NCI-H2081 treated with DMSO at 0.1 percent for 48 hours (cell line): ENCODE measurements at places on chromosomes 5 and 9.

DNA sequence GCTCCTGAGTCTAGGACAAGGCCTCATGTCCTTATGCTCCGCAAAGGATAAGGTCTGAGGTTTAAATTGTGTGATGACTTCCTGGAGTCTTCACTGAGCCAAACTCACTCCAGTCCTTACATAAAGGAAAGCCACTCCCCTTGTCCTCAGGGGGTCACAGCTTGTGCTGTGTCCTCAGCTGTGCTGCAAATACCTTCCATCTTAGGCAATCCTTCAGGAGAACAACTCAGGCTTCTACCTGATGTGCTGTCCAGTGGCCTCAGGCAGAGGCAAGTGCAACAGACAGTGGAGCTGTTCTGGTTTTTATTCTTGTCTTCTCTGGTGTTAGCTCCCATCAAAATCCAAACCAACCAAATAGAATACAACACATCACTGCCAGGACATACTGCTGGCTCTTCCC is 151.5 kb downstream of the TAF11L14 start:
- DNase-seq = no peak

- no peak for DNase-seq
Measured at GRCh38 chr5:68818057-68818695, 275.6 kb upstream of the SLC30A5 start.

DNA sequence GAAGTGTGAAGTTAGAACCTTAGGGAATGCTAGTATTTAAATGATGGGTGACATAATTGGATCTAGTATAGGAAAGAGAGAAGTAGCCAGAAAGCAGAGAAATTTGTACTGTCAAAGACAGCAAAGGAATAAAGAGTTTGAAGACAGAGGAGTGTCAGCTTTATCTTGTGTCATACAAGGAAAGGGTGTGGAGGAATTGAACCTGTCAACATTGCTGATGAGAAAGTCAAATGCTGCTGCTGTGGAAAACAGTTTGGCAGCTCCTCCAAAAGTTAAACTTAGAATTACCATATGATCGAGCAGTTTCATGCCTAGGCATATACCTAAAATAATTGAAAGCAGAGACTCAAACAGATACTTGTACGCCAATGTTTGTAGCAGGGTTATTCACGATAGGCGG is 63.7 kb downstream of the DENND4C start:
- no peak for DNase-seq

DNA sequence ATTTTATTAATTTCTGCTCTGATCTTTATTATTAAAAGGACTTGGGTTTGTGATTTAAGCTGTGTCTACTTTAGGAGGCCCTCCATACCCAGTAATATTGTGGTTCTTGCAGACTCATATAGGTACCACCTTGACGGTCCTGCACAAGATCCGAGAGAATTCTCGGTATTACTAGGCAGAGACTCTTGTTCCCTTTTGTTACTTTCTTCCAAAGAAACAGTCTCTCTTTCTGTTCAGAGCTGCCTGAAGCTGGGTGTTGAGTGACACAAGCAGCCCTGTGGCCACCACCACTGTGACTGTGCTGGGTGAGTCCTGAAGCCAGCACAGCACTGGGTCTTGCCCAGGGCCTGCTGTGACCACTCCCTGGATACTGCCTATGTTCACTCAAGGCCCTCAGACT is 666.6 kb downstream of the SEMA5A start:
- no peak for DNase-seq

DNA sequence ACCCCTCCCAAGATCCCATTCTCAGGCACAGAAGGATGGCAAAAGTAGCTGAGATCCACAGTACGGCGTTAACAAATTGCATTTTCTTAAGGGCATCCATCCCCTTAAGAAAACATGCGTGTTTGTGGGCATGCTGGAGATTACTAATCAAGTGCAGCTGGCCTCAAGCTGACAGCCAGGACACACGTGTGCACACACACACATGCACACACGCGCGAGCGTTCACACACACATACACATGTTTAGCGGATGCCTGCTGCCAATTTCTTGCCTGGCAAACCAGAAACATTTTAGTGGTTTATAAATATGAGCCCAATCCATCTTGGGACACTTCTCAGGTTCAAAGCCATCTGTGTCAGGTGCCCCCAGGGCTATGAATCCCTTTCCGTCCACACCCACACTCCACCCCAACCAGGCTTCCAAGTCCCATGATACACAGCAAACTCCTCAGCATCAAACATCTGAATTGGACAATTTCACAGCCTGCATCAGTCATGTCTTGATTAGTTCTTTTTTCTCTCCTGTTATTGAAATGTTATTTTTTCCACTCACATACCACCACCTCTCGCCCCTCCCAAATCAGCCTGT is 23.5 kb upstream of the SMIM23 start:
- DNase-seq = no peak

DNA sequence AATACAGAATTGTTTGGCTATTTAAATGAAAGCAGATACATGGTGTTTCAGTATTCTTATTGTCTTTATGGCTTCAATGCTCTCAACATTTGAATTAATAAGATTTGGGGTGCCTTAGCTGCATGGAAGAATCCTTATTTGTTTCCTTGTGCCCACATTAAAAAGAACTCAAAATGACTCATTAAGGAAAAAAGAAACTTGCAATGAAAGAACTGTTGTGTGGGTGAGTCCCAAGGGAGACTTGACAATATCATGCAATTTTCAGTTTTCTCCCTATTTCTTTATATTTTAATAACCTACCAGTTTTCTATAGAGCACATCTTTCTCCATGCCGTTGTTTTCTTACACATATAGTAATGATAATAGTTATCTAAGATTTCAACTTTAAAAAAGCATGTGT is 404.0 kb downstream of the PDE4D start:
- DNase-seq = no peak

DNA sequence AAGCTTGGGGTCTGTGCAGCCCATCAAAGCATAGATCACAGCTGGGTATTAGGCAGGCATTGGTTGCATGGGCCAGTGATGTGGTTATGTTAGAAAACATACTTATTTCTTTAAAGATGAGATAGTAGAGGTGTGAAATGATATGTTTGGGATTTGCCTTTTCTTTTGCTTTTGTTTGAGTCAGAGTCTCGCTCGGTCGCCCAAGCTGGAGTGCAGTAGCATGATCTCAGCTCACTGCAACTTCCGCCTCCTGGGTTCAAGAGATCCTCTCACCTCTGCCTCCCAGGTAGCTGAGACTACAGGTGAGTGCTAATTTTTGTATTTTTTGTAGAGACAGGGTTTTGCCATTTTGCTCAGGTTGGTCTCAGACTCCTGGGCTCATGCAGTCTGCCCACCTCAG is 84.8 kb downstream of the PDE6A start:
- no peak for DNase-seq

DNA sequence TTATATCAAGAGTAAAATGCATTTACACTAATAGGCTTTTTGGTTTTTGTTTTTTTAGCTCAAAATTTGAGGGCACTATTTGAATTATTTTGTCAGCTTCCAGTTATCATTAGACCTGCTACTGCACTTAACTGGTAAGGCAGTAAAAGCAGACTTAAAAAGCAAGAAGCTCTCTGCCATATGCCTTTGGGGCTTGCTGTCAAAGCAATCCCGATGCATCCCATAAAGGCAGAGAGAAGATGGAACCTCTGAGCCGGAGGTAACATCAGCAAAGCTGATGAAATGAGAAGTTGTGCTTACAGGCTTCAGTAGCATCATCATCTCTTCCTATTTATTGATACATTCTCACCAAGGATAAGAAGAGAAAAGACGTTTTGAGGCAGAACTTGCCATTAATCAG is 1414.3 kb upstream of the CDH6 start:
- DNase-seq = no peak

DNA sequence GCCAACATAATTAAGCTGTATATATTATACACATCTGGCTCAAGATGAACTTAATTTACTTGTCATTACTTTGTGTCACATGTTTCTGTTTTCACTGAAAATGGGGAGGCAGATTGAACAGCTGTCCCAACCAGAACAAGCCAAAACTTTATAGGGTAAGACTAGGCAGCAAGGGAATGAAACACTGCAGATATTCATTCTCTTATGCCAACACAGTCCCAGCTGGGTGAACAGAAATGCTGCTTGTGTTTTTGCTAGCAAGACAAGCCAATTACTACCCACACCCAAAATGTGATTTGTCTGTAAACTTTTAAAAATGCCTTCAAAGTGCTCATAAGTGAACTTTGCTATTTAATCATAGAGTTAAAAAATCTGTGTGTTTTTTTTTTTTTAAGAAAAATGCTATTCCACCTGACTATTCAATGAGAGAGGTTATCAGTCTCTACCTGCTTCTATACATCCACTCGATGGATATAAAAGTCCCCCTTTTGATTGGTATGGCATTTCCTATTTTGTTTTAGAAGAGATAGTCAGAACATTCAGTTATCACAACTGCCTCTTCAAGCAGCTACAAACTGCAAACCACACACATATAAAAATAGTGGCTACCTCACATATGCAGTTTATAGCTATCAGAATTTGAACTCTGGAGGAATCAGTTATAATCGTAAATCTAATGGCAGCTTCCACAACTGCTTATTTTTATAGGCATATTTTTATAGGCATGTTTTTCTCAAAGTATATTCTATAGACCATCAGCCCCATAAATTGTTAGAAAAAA is 91.9 kb upstream of the PPP1R2B start:
- DNase-seq = no peak

DNA sequence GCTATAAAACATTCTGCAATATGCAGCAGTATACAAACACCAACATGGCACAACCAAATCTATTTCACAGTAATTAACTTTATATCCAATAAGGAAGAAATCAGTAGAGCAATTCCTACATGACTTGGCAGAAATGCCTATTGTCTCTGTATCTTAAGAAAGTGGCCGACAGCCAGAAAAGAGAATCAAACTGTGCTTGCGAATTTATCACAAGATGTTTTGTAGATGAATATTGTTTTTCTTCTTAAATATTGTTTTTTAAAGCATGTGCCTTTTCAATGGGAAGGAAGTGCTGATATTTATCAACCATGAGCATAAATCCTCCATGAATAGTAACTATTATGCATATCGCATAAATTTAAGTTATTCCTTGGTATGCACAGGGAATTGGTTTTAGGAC is 501.7 kb upstream of the DMAC1 start:
- no peak for DNase-seq

- DNase-seq = no peak
Measured at GRCh38 chr5:14201325-14202045, 58.3 kb downstream of the TRIO start.

DNA sequence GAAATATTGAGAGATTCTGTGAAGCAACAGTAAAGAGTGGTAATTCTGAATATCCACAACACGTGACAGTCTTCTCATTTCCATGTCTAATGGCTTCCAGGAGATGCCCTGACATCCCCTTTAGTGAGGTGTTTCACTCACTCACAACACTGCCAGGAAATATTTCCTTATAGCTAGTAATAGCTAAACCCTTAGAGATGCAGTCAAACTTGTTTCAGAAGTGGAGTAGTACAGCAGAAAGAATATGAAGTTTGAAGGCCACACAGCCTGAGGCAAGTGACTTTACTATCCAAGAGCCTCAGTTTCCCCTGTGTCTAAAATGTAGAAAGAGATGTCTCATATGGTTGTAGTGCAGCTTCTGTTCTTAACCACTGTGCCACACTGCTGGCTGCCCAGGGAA is 139.2 kb downstream of the CDK5RAP2 start:
- no peak for DNase-seq

GRCh38 chr9:134671341-134672113 is 29.9 kb downstream of the COL5A1 start:
- DNase-seq = no peak

GRCh38 chr9:346111-346571 is 131.5 kb downstream of the DOCK8 start:
- no peak for DNase-seq

- no peak for DNase-seq
Measured at GRCh38 chr9:135905380-135906258, 1.7 kb downstream of the CAMSAP1 start.

DNA sequence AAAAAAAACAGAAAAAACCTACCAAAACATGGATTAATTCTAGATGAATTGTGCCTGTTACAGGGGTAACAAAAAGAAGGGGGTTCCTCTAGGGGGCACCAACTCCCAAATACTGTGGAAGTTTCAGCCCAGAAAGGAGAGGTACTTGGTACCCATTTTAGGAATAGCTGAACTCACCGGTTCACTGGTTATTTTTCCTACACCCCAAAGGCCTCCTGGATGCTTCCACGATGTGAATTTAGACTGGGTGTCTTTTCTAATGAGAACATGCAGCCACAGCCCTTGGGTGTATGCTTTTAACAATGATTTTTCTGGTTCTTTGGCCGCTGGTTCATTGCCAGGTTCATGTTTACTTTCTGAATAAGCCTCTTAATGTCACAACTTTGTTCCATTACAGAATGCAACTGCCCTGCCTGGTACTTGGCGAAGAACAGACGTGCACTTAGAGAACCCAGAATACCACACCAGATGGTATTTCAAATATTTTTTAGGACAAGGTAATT is 46.7 kb downstream of the GARNL3 start:
- DNase-seq = no peak

GRCh38 chr5:32692036-32692746 is 18.9 kb upstream of the NPR3 start:
- DNase-seq = no peak

- DNase-seq = no peak
Measured at GRCh38 chr9:69137311-69137710, 36.8 kb upstream of the TJP2 start.

DNA sequence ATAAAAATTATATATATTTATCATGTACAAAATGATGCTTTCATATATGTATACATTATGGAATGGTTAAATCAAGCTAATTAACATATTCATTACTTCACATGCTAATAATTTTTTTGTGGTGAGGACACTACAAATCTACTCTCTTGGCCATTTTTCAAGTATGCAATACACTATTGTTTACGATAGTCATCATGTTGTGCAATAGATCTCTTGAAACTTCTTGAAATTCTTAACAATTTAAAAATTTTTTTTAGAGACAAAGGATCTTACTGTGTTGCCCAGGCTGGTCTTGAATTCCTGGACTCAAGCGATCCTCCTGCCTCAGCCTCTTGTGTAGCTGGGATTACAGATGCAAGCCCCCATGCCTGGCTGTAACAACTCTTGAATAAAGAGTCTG is 45.2 kb upstream of the SHOC1 start:
- DNase-seq = no peak

DNA sequence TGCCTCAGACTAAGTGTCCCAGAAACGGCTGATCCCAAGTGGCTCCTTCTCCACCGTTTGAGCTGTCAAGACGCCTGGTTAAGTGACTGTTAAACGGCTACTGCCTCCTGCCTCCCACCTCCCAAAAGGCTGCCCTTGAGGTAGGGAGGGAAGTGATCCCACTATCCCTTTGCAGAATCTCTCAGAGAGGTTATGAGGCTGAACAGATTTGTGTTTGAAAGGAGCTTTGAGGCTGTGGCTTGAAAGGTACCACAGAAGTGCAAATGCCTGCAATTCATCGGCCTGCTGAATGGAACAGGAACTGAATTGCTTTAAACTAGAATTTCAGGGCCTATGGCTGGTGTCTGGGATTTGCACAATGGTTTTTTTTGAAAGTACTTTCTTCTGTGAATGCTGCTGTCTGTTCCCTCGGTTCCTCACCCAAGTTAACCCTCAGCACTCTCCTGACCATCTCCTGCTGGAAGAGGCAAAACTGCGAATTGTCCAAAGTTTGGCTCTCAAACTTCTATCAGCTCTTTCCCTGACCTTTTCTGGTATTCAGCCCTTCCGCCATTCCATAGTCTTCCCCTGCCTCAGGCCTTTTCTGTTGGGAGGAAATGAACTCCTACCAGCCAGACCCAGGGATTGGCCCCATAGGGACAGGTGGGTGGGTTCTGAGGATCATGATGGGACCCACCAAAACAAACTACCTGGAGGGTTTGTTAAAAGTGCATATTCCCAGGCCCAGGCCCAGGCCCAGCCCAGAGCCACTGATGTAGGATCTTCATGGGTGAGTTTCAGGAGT is 453.3 kb downstream of the KDM4C start:
- DNase-seq = no peak
